Activated naive CD8-positive, alpha-beta T cell treated with anti-CD3 and anti-CD28 coated beads, Interleukin-2, amount 10 ng/mL, durations not matched to agents 7 days and 5 days (primary cell): ENCODE measurements at places on chromosomes 7 and 10. TPM values are rescaled to one million over a fixed set of nuclear protein-coding genes. Genes with fewer than 3 reads are reported as not detected.

SFTPA2 gene
- not detected for total RNA-seq

NEBL gene
- not detected for total RNA-seq

IFIT1B gene
- not detected for total RNA-seq

DNA sequence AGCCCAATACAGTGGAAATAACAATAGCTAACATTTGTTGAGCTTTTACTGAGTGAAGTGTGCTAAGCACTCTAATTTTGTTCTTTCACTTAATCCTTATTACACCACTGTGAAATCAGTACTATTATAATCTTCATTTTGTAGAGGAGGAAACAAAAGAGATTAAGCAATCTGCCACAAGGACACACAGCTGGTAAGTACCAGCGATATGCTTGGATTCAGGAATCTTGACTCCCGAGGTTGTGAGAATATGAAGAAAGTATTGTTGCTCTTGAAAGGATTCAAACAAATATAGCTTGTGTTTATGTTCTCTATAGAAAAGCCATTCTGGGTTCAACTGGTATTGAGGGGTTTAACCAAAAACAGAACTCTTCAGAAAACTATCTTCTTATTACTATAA lies 93.7 kb upstream of the HECTD2 start:
- H3K27ac ChIP-seq: no peak overlapping the region
- H3K36me3 ChIP-seq: no peaks in the 10 kb centered on the region
- H3K4me1 ChIP-seq: no peaks in the 10 kb centered on the region
- H3K4me3 ChIP-seq: no peak overlapping the region

GRCh38 chr10:82084904-82085303 lies 209.9 kb downstream of the NRG3 start:
- no peaks in the 10 kb centered on the region for H3K4me1 ChIP-seq
- no peak overlapping the region for H3K27ac ChIP-seq
- DNase-seq: no peak
- no peak overlapping the region for H3K4me3 ChIP-seq
- no peaks in the 10 kb centered on the region for H3K36me3 ChIP-seq

- DNase-seq: no peak
- no peaks in the 10 kb centered on the region for H3K4me1 ChIP-seq
- H3K4me3 ChIP-seq: no peak overlapping the region
- no peak overlapping the region for H3K27ac ChIP-seq
- no peaks in the 10 kb centered on the region for H3K36me3 ChIP-seq
- no peaks in the 10 kb centered on the region for H3K27me3 ChIP-seq
These were observed 187.4 kb downstream of the PARD3 start for GRCh38 chr10:34627741-34628140.

- H3K4me1 ChIP-seq: no peaks in the 10 kb centered on the region
- no peak overlapping the region for H3K27ac ChIP-seq
- peaks cover 9% of the 10 kb centered on the region for H3K27me3 ChIP-seq
- H3K36me3 ChIP-seq: no peaks in the 10 kb centered on the region
- DNase-seq: no peak
- no peak overlapping the region for H3K4me3 ChIP-seq
These were observed 123.6 kb downstream of the SH3PXD2A start for GRCh38 chr10:103731609-103732270.

DNA sequence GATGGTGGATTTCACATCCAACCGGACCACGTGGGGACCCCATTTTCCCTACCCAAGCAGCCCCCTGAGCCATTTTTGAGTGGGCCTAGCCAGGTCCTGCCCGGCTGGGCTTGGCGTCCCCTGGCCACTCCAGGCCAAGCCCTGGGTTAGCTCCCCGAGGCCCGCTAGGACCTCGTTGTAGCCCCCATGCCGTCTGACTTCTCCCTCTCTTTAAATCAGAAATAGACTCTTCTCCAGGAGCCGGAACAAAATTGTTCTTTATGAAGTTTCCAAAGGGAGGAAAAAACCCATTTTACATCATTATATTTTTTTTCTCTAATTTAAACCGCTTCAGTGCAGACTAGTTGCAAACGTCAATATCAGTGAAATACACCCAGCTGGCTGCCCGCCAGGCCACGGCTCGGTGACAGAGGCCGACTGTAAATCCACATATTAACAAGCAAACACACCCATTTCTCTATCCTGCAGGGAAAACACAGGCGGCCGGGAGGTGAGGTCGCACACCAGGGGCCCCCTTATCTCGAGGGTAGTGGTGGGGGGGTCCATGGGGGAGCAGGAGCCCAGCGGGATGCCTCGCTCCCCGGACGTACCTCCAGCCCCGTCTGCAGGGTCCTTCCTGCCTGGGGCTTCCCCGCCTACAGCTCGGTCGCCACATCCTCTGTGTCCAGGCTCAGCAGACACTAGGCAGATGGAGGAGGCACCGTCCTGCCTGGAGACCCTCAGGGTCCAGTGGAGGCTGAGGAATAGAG lies 72.7 kb downstream of the ELFN1 start:
- H3K27ac ChIP-seq: peak overlapping the region; percentile 72
- H3K27me3 ChIP-seq: no peaks in the 10 kb centered on the region
- peak; percentile 48 for DNase-seq
- no peaks in the 10 kb centered on the region for H3K36me3 ChIP-seq
- H3K4me3 ChIP-seq: peak overlapping the region; percentile 49
- H3K4me1 ChIP-seq: peaks cover 15% of the 10 kb centered on the region

GRCh38 chr10:72645263-72645858 lies 19.5 kb upstream of the MICU1 start:
- H3K27ac ChIP-seq: no peak overlapping the region
- no peaks in the 10 kb centered on the region for H3K4me1 ChIP-seq
- H3K27me3 ChIP-seq: peaks cover 12% of the 10 kb centered on the region
- H3K36me3 ChIP-seq: no peaks in the 10 kb centered on the region
- H3K4me3 ChIP-seq: no peak overlapping the region

DNA sequence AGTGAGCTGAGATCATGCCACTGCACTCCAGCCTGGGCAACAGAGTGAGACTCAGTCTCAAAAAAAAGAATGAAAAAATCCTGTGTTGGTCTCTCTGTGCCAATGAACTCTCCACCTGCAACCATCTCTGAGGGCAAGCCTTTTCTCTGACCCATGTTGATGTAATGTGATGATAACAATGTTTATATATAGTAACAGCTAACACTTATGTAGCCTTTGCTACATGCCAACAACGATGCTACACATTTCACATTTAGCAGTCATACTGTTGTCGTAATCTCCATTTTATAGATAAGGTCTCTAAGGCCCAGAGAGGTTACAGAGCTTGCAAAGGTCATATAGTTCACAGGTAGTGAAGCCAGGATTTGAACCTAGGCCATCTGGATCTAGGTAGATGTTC lies 11.5 kb downstream of the COX15 start:
- DNase-seq: no peak
- peaks cover 2% of the 10 kb centered on the region for H3K4me1 ChIP-seq
- H3K27ac ChIP-seq: peak overlapping the region; percentile 57
- H3K36me3 ChIP-seq: peaks cover 47% of the 10 kb centered on the region

DNA sequence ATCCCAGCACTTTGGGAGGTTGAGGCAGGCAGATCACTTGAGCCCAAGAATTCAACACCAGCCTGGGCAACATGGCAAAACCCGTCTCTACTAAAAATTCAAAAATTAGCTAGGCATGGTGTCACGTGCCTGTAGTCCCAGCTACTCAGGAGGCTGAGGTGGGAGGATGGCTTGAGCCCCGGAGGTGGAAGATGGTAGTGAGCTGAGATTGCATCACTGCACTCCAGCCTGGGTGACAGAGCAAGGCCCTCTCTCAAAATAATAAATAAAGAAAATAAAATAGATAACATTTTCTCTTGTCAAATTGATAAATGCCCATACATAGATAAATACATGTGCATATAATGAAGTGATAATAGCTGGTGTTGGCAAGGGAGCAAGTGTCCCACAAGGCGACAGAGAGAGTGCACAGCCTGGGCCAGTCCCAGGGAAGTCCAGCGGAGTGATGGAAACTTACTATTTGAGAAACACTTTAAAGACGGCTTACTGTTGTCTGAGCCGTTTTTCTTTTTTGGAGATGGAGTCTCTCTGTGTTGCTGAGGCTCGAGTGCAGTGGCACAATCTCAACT lies 33.4 kb upstream of the DLG5 start:
- H3K4me1 ChIP-seq: no peaks in the 10 kb centered on the region
- H3K4me3 ChIP-seq: no peak overlapping the region
- no peak for DNase-seq
- H3K27ac ChIP-seq: no peak overlapping the region

GRCh38 chr10:120205368-120206018 lies 251.5 kb upstream of the PLPP4 start:
- H3K27ac ChIP-seq: no peak overlapping the region
- H3K27me3 ChIP-seq: peaks cover 4% of the 10 kb centered on the region
- H3K36me3 ChIP-seq: no peaks in the 10 kb centered on the region
- H3K4me1 ChIP-seq: no peaks in the 10 kb centered on the region

- no peaks in the 10 kb centered on the region for H3K4me1 ChIP-seq
- H3K36me3 ChIP-seq: no peaks in the 10 kb centered on the region
- no peak for DNase-seq
- peaks cover 14% of the 10 kb centered on the region for H3K27me3 ChIP-seq
These were observed 134.3 kb downstream of the DOCK4 start for GRCh38 chr7:112071856-112072255.

DNA sequence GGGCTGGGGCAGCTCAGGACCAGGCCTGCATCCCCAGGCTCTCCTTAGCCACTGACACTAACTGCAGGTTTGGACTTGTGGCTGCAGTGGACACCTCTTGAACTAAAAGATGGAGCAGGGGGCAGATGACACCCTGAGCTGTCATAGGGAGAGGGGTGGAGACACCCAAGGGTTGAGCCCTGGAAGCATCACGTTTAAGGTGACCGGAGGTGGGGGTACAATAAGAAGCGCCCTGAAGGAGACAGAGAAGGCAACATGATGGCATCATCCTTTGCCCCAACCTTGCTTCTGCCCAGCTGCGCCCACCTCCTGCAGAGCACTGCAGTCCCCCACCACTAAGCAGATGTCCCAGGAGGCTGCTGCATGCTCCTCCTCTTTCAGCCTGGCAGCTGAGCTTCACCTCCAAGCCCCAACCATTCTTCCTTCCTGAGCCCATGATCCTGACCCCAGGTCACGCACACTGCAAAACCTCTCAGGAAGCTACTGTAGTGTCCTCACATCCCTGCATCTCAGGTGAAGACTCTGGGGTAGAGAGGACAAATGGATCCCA lies 25.5 kb downstream of the OGDHL start:
- no peaks in the 10 kb centered on the region for H3K4me1 ChIP-seq
- no peak overlapping the region for H3K4me3 ChIP-seq
- H3K27me3 ChIP-seq: no peaks in the 10 kb centered on the region
- DNase-seq: no peak
- H3K27ac ChIP-seq: no peak overlapping the region

DNA sequence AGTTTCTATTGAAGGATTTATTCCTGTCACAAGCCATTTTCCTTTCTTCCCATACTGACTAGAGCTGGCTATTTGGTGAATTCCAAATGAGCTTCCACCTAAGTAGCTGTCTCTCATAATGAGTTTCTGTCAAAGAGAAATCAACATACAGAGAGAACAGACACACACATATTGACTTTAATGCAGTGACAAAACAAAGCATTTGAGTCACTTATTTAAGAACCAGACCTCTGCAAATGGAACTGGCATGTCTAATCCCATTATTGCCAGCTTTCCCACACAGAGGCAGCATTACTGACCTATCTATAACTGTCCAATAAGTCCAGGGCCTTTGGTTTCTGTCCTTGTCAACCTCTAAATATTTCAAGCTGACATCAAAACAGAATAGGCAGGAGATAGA lies 179.3 kb upstream of the CSTF2T start:
- no peak for DNase-seq
- H3K27me3 ChIP-seq: peaks cover 2% of the 10 kb centered on the region
- H3K27ac ChIP-seq: no peak overlapping the region
- no peak overlapping the region for H3K4me3 ChIP-seq
- peaks cover 6% of the 10 kb centered on the region for H3K4me1 ChIP-seq

- no peak overlapping the region for H3K27ac ChIP-seq
- H3K27me3 ChIP-seq: peaks cover 11% of the 10 kb centered on the region
- no peak for DNase-seq
- H3K36me3 ChIP-seq: no peaks in the 10 kb centered on the region
These were observed 38.0 kb upstream of the ACSL5 start for GRCh38 chr10:112335868-112336265.

DNA sequence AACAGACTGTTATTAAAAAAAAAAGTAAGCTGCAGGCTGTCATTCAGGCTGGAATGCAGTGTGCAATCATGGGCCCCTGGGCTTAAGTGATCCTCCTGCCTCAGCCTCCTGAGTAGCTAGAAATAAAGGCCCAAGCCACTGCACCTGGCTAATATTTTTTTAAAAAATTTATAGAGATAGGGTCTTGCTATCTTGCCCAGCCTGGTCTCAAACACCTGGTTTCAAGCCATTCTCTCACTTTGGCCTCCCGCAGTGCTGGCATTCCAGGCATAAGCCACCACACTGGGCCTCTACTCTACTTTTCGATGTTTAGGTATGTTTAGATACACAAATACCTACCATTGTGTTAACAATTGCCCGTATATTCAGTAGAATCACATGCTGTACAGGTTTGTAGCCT lies 270.4 kb upstream of the PRKCQ start:
- no peak for DNase-seq
- no peaks in the 10 kb centered on the region for H3K4me1 ChIP-seq
- H3K27me3 ChIP-seq: peaks cover 35% of the 10 kb centered on the region
- no peaks in the 10 kb centered on the region for H3K36me3 ChIP-seq
- H3K27ac ChIP-seq: no peak overlapping the region
- no peak overlapping the region for H3K4me3 ChIP-seq

DNA sequence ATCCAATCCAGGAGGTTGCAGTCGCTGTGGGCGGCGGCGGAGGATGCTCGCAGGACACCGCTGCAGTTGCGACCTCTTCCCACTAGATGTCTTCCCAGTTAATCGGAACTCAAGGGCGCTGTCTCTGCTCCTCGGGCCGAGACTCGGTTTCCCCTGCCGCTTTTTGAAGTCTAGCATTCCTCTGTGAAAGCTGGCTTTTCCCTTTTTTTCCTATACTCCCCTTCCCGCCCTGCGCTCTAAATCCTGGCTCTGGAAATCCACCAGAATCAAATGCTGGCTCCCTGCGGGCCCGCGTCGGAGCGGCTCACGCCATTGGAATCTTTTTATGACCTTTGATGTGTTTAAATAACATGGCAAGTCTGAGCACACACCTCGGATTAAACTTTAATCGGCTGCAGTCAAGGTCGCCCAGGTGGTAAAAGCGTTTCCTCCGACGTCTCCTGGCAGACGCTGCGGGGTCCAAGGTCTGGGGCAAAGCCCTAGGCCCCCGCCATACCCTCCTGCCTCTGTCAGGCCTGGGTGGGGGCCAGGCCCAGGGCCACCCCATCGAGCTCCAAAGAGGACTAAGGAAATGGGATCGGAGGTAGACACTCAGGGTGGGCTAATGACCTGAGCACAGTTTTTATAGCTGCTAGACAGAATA lies 10.7 kb upstream of the HOXA13 start:
- H3K4me1 ChIP-seq: peaks cover 8% of the 10 kb centered on the region
- H3K27me3 ChIP-seq: peaks cover 94% of the 10 kb centered on the region
- H3K4me3 ChIP-seq: peak overlapping the region; percentile 50

GRCh38 chr10:90589825-90590224 lies 268.0 kb downstream of the HTR7 start:
- H3K27me3 ChIP-seq: peaks cover 3% of the 10 kb centered on the region
- no peaks in the 10 kb centered on the region for H3K36me3 ChIP-seq
- H3K4me3 ChIP-seq: no peak overlapping the region
- H3K4me1 ChIP-seq: no peaks in the 10 kb centered on the region

DNA sequence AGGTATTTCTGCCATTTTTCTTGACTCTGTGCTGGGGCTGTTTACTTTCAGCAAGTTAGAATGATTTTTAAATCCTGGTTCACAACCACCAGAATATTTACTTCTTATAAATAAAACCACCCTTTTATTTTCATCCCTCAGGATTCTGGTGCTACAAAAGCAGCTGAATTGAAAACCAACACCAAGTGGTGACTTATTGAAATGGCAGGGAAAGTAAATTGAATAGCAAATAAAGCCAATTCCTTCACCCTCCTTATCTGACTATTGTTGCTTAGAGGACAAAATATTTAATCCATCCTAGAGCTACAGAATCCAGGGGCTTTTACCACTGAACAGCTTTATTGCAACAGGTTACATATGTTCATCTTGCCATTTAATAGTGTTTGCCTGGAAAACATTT lies 828.6 kb upstream of the GHITM start:
- H3K27me3 ChIP-seq: no peaks in the 10 kb centered on the region
- DNase-seq: no peak
- H3K27ac ChIP-seq: no peak overlapping the region
- no peaks in the 10 kb centered on the region for H3K36me3 ChIP-seq
